ENCODE measurements at places on chromosomes 2 and 18. TPM values are rescaled to one million over a fixed set of nuclear protein-coding genes. Genes with fewer than 3 reads are reported as not detected.

DNA sequence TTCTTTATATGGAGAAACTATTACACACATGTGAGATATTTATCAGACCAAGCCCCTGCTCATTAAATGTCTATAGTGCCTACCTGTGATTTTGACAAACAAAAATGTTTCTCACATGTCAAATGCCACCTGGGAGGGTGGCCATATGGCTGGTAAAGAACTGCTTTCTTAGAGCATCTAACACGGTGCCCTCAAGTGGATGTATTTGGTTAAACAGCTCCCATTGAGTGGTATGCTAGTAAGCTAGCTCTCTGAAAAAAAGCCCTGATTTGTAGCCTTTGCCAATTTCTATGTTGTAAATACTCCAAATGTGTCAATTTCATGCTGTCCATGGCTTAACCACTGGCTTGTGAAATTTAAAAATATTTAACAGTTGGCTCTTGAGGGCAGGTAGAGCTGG lies 94.6 kb downstream of the PMAIP1 start:
- no peak overlapping the region for H3K4me3 ChIP-seq
- no peaks in the 10 kb centered on the region for H3K4me1 ChIP-seq
- DNase-seq: no peak
- no peak overlapping the region for H3K27ac ChIP-seq

DNA sequence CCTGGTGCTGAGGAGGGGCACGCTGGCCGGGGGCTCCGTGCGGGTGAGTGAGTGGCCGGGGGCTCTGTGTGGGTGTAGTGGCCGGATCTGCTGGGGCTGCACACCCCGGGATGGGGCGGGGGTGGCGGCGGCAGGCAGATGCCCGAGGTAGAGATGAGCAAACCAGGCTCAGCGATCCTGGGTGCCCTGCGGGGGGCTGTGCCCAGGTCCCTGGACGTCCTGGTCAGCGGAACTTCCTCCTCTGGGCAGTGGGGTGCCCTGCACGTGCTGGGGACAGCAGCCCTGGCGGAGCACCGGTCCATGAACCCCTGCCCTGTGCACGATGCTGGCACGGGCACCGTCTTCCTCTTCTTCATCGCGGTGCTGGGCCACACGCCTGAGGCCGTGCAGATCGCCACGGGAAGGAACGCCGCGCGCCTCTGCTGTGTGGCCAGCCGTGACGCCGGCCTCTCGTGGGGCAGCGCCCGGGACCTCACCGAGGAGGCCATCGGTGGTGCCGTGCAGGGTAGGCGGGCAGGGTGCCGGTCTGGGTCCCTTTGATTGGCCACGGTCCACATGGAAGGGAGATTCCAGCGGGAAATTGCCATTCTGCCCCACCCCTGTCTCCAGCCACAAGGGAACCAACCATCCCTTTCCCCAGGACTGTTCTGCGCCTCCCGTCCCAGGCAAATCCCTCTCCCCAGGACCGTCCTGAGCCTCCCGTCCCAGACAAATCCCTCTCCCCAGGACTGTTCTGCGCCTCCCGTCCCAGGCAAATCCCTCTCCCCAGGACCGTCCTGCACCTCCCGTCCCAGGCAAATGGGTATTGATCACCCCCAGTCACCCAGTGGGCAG lies 5.9 kb downstream of the NEU4 start:
- no peak overlapping the region for H3K4me3 ChIP-seq
- no peaks in the 10 kb centered on the region for H3K27me3 ChIP-seq
- peaks cover 13% of the 10 kb centered on the region for H3K4me1 ChIP-seq
- no peaks in the 10 kb centered on the region for H3K36me3 ChIP-seq

DNA sequence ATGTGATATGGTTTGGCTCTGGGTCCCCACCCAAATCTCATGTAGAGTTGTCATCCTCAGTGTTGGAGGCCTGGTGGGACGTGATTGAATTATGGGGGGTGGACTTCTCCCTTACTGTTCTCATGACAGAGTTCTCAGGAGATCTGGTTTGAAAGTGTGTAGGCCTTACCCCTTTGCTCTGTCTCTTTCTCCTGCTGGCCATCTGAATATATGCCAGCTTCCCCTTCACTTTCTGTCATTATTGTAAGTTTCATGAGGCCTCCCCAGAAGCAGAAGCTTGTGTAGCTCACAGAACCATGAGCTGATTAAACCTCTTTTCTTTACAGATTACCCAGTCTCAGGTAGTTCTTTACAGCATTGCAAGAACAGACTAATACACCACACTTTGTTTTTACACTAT lies 222.3 kb downstream of the DOK6 start:
- H3K27me3 ChIP-seq: no peaks in the 10 kb centered on the region
- no peaks in the 10 kb centered on the region for H3K4me1 ChIP-seq
- no peak overlapping the region for H3K4me3 ChIP-seq
- H3K27ac ChIP-seq: no peak overlapping the region
- no peak for DNase-seq

GRCh38 chr2:8481463-8482009 lies 200.3 kb upstream of the ID2 start:
- DNase-seq: no peak
- H3K27ac ChIP-seq: no peak overlapping the region
- no peaks in the 10 kb centered on the region for H3K27me3 ChIP-seq
- H3K4me3 ChIP-seq: no peak overlapping the region

Gene IAH1
- total RNA-seq: 39.1 TPM

- no peak for DNase-seq
- no peaks in the 10 kb centered on the region for H3K36me3 ChIP-seq
- peaks cover 29% of the 10 kb centered on the region for H3K27me3 ChIP-seq
- H3K4me3 ChIP-seq: no peak overlapping the region
- no peaks in the 10 kb centered on the region for H3K4me1 ChIP-seq
- no peak overlapping the region for H3K27ac ChIP-seq
These were observed 9.6 kb downstream of the GDF7 start for GRCh38 chr2:20676353-20677215.

GRCh38 chr18:12686100-12686499 lies 16.4 kb downstream of the CEP76 start:
- H3K27ac ChIP-seq: no peak overlapping the region
- H3K4me1 ChIP-seq: no peaks in the 10 kb centered on the region
- no peak overlapping the region for H3K4me3 ChIP-seq
- H3K36me3 ChIP-seq: peaks cover 26% of the 10 kb centered on the region

Gene ERLEC1
- total RNA-seq: 28.3 TPM

DNA sequence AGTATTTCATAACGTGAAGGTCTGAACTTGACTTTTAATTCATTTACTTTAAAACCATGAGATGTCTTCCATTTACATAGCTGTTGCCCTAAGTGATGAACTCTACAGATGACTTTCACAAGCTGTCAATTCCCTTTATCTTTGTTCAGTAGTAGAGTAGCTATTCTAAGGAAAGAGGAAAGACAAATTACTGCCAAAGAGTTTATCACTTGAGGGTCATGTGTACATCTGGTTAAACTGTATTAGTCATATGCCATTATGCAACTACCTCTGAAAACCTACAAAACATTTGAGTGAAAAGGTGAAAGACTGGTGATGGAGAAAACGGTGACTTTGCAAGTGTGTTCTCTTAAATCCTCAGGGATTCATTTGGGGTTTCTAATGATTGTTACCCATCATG lies 763.9 kb downstream of the TMEM182 start:
- H3K4me1 ChIP-seq: no peaks in the 10 kb centered on the region
- H3K27ac ChIP-seq: no peak overlapping the region
- no peak overlapping the region for H3K4me3 ChIP-seq

Gene AFF3
- total RNA-seq: 0.22 TPM

Gene SCN7A
- total RNA-seq: 4.4 TPM

DNA sequence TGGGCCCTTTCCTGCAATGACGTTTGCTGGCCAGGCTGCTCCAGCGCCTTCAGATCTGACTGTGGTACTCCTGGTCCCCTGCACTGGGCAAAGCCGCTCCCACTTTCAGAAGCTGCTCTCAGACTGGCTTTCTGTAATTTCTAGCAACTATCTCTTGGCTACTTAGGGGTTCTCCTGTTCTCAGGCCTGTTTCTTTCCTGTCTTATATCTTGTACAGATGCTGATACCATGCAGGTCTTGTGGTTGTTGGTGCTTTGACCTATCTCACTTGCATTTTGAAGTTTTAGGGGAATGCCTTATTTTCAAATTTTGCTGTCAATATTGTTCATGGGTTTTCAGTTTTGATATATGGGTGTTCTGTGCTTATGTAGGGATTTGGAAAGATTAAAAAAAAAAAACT lies 145.8 kb downstream of the CLIP4 start:
- H3K27me3 ChIP-seq: no peaks in the 10 kb centered on the region
- no peak overlapping the region for H3K27ac ChIP-seq
- no peaks in the 10 kb centered on the region for H3K36me3 ChIP-seq
- H3K4me1 ChIP-seq: no peaks in the 10 kb centered on the region
- no peak for DNase-seq
- H3K4me3 ChIP-seq: no peak overlapping the region

Gene AKAIN1
- total RNA-seq: not detected

DNA sequence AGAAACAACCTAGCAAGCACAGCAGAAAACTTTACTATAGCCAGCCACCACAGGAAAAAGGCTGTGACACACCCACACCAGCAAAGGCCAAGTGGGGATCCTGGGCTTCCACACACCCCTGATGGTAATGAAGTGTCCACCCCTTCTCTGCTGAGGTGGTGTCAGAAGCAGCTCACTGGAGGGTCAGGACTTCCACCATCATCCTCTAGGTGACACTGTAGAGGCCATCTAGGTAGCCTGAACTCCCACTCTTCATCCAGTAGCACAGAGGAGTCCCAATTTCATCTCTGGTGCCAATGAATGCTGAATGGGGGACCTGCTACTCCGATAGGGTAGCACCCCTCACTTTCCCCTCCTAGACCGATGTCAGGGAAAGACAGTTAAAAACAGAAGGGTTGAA lies 1544.4 kb downstream of the LRP1B start:
- no peak for DNase-seq
- H3K27ac ChIP-seq: no peak overlapping the region
- H3K4me3 ChIP-seq: no peak overlapping the region
- H3K36me3 ChIP-seq: no peaks in the 10 kb centered on the region
- H3K27me3 ChIP-seq: no peaks in the 10 kb centered on the region

- peaks cover 2% of the 10 kb centered on the region for H3K36me3 ChIP-seq
- no peaks in the 10 kb centered on the region for H3K4me1 ChIP-seq
- H3K4me3 ChIP-seq: no peak overlapping the region
- no peak for DNase-seq
- H3K27ac ChIP-seq: no peak overlapping the region
These were observed 10.1 kb upstream of the SANBR start for GRCh38 chr2:61055557-61055956.

DNA sequence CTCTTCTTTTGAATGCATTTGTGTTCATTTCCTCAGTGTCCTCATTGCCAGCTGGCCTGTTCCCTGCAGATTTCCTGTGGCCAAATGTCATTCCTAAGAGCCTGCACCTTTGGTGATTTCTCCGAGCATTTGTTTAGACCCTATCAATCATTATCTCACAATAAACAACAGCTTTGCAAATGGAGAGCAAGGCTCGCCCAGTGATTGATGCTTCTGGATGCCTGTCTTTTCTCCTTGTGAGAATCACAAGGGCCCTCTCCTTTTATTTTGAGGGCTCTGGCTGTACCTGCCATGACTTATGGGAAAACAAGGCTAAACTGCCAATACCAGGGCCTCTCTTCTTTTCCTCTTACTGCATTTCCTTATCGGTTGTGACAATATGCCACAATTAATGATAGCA lies 1454.4 kb upstream of the CELF4 start:
- no peak overlapping the region for H3K27ac ChIP-seq
- no peaks in the 10 kb centered on the region for H3K27me3 ChIP-seq
- no peaks in the 10 kb centered on the region for H3K36me3 ChIP-seq
- DNase-seq: no peak
- H3K4me3 ChIP-seq: no peak overlapping the region

GRCh38 chr2:205296959-205297358 lies 385.3 kb upstream of the NRP2 start:
- no peaks in the 10 kb centered on the region for H3K4me1 ChIP-seq
- H3K27me3 ChIP-seq: no peaks in the 10 kb centered on the region
- H3K4me3 ChIP-seq: no peak overlapping the region
- DNase-seq: no peak

GRCh38 chr2:208546860-208547650 lies 140.5 kb downstream of the PTH2R start:
- no peak for DNase-seq
- H3K4me1 ChIP-seq: no peaks in the 10 kb centered on the region
- H3K4me3 ChIP-seq: no peak overlapping the region
- no peaks in the 10 kb centered on the region for H3K36me3 ChIP-seq
- no peak overlapping the region for H3K27ac ChIP-seq
- no peaks in the 10 kb centered on the region for H3K27me3 ChIP-seq

Gene MAPRE3
- total RNA-seq: 56.4 TPM

DNA sequence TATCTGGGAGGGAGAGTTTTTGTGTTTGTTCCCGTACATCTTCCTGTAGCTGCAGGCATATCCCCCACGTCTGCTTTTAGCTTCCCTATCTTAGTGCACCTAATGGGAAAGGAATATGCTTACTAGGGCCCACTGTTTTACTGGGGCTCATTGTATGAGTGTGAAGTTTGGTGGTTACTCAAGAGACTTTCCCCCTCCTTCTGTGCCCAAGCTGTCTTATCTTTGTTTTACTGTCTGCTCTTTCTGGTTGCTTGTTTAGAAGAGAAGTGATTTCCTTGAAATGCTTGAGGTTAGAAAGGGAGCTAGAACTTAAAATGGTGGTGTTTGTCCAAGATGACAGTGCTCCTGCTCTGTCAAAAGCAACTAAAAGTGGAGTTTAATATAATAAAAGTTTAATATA lies 7.3 kb downstream of the PTH2R start:
- no peak for DNase-seq
- H3K36me3 ChIP-seq: no peaks in the 10 kb centered on the region
- peaks cover under 1% of the 10 kb centered on the region for H3K27me3 ChIP-seq
- no peak overlapping the region for H3K27ac ChIP-seq
- H3K4me1 ChIP-seq: no peaks in the 10 kb centered on the region

Gene SMYD1
- 180 TPM for total RNA-seq

DNA sequence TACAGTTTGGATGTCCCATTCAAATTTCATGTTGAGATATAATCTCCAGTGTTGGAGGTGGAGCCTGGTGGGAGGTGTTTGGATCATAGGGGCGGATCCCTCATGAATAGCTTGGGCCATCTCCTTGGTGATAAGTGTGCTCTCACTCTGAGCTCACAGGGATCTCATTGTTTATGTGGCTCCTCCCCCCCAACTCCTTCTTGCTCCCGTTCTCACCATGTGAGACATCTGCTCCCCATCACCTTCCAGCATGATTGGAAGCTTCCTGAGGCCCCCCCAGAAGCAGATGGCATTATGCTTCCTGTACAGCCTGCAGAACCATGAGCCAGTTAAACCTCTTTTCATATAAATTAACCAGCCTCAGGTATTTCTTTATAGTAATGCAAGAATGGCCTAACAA lies 3.0 kb upstream of the INPP1 start:
- no peak for DNase-seq
- no peaks in the 10 kb centered on the region for H3K36me3 ChIP-seq
- no peaks in the 10 kb centered on the region for H3K27me3 ChIP-seq
- H3K4me3 ChIP-seq: no peak overlapping the region

Gene KLHL30
- total RNA-seq: 111 TPM

- H3K27ac ChIP-seq: no peak overlapping the region
- no peak for DNase-seq
- H3K27me3 ChIP-seq: no peaks in the 10 kb centered on the region
These were observed 88.7 kb upstream of the EFEMP1 start for GRCh38 chr2:56012221-56012765.

Gene INHBB
- total RNA-seq: 11.8 TPM

DNA sequence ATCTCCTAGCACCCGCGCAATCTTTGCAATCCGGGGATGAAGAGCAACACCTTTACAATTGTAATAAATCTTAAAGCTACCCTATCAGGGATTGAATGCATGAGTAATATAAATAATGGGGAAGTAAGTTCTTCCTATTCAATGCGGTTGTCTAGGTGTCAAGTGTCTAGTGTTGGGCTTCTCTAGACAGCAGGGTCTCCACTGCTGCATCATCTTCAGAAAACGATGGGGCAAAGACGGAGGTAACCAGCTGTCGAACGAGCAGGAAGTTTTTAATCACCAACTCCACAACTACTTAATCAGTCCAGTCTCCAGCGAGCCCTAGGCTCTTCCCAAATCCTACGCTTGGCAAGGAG lies 573 bp downstream of the STAM2 start:
- H3K36me3 ChIP-seq: no peaks in the 10 kb centered on the region
- DNase-seq: no peak
- H3K4me1 ChIP-seq: peaks cover 27% of the 10 kb centered on the region
- H3K27me3 ChIP-seq: no peaks in the 10 kb centered on the region
- peak overlapping the region; percentile 92 for H3K27ac ChIP-seq
